ENCODE measurements at places on chromosomes 5 and 9. TPM values are rescaled to one million over a fixed set of nuclear protein-coding genes. Genes with fewer than 3 reads are reported as not detected.
A peak's percentile ranks its signal among the peaks of the same experiment; 100 is the strongest.

Gene SMIM33
- total RNA-seq: not detected

Gene IL5
- not detected for total RNA-seq

Gene PRRC2B
- total RNA-seq: 252 TPM

Gene C5orf63
- total RNA-seq: 8.9 TPM

Gene OBP2B
- not detected for total RNA-seq

Gene ADAMTSL2
- total RNA-seq: 22.3 TPM

GRCh38 chr5:76805821-76806505 lies 12.9 kb upstream of the F2RL1 start:
- DNase-seq: no peak

- no peak for DNase-seq
Measured at GRCh38 chr9:94895668-94896067, 169.2 kb downstream of the AOPEP start.

- peak; percentile 83 for DNase-seq
Measured at GRCh38 chr5:181261320-181262049, 542 bp upstream of the TRIM52 start.

DNA sequence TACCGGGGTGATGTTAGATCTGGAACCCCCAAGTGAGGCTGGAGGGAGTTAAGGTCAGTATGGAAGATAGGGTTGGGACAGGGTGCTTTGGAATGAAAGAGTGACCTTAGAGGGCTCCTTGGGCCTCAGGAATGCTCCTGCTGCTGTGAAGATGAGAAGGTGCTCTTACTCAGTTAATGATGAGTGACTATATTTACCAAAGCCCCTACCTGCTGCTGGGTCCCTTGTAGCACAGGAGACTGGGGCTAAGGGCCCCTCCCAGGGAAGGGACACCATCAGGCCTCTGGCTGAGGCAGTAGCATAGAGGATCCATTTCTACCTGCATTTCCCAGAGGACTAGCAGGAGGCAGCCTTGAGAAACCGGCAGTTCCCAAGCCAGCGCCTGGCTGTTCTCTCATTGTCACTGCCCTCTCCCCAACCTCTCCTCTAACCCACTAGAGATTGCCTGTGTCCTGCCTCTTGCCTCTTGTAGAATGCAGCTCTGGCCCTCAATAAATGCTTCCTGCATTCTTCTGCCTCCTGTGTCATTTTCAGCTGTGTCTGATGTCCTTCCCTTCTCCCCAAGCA lies 2.3 kb upstream of the MYOZ3 start:
- DNase-seq: no peak

DNA sequence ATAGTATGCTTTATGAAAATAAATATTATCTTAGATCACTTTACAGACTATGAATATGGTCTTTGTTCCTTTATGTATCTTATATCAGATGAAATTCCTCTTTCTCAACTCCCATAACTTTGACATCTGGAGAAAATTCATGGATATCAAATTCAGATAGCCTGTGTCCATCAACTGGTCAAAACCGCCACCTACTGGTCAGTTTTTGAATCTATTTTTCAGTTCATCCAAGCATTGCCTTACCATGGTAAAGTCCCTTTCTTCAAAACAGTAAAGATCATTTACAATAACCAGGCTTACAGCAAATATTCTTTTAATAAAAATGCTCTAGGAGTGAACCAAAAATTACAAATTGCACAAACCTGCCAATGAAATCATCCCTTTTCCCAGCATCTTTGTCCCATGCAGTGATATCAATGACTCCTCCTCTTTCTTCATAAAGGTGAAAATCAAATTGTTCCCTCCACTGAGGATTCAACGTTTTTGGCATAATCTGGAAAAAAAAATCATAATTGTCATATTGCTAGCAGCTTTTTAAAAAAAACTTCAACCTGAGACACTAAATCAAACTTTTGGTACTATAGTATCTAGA lies 290.5 kb downstream of the SLF1 start:
- DNase-seq: no peak

DNA sequence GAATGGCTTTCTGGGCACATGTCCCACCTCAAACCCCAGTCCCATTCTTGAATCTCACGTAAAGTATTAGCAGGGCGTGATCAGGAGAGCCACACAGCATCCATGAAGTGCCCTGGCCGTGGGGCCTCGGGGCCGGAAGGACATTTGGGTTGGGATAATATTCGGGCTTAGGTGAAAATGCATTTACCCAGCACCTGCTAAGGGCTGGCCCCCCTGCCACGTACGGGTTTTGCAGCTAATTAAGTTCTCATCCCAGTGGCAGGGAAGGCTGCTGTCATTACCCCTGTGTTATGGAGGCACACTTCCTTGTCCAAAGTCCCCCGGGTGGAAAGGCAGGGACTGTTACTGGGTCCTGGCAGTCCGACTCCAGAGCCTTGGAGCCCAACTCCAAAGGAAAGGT lies 29.0 kb downstream of the ROPN1L start:
- no peak for DNase-seq

- no peak for DNase-seq
Measured at GRCh38 chr5:178224403-178224802, 8.2 kb downstream of the PHYKPL start.

DNA sequence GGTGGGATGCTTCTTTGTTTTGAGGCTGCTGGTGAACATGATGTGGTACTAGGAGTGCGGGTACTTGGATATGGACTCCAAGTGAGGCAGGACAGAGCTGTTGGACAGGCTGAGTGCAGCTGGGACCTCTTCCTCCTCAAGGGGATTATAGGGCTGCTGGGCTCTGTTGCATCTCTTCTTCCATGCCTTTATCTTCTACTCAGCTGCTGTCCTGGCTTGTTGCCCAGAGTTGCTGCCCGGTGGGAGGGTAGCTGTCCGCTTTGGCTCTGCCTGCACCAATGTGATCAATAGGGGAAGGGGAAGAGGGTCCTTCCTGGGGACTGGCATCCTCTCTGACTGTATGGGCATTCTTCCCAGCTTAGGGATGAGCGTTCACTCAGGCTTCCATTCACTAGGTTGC lies 1217.9 kb upstream of the ACO1 start:
- DNase-seq: no peak

- DNase-seq: no peak
Measured at GRCh38 chr9:128138001-128138400, 10.5 kb upstream of the PTGES2 start.

DNA sequence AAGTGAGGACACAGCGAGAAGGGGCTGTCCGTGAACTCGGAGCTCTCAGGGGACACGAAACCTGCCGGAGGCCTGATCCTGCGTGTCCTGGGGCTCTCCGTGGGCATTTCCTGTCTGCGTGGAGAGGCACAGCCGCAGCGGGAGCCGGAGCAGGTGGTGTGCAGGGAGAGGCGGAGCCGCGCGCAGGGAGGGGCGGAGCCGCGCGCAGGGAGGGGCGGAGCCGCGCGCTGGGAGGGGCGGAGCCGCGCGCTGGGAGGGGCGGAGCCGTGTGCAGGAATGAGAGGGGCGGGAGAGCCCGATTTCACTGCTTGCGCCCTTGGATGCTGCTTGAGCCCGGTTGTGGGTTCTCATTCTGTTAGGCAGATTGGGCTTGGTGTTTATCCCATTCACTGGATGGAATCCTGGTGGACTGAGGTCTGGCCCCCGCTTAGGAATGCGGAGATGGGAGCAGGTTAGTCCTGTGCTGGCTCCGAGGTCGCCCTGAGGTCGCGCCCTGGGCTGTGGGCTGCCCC lies 26.7 kb downstream of the NDUFS6 start:
- no peak for DNase-seq

DNA sequence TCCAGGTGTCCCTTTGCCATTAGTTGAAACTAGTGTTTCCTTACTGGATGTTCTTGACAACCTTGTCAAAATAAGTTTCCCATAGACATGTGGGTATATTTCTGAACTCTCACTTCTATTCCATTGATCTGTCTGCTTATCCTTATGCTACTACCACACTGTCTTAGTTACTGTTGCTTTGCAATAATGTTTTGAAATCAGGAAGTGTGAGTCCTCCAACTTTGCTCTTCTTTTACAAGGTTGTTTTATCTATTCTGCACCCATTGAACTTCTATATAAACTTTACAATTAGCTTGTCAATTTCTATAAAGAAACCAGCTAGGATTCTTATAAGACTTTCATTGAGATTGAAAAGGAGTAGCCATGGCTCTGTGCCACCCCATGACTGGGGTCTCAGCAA lies 24.3 kb downstream of the CD14 start:
- no peak for DNase-seq

DNA sequence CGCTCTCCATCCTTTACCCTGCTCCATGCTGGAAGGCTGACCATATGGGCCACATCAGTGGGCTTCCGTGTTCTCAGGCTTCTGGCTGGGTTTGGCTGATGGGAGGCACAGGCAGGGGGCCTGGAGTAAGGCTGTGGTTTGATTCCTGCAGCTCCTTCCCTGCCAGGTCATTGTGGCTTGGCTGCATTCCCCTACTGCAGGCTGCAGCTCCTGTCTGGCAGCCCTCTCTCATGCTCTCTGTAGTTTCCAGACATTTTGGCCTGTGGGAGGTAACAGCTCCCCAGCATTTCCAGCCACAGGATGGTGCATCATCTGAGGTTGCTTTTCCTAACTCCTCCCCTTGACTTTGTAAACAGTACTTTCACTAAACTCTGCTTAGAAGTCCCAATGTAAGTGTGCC lies 102.0 kb upstream of the PTPN3 start:
- no peak for DNase-seq

- DNase-seq: no peak
Measured at GRCh38 chr5:124927735-124928134, 181.3 kb upstream of the ZNF608 start.

DNA sequence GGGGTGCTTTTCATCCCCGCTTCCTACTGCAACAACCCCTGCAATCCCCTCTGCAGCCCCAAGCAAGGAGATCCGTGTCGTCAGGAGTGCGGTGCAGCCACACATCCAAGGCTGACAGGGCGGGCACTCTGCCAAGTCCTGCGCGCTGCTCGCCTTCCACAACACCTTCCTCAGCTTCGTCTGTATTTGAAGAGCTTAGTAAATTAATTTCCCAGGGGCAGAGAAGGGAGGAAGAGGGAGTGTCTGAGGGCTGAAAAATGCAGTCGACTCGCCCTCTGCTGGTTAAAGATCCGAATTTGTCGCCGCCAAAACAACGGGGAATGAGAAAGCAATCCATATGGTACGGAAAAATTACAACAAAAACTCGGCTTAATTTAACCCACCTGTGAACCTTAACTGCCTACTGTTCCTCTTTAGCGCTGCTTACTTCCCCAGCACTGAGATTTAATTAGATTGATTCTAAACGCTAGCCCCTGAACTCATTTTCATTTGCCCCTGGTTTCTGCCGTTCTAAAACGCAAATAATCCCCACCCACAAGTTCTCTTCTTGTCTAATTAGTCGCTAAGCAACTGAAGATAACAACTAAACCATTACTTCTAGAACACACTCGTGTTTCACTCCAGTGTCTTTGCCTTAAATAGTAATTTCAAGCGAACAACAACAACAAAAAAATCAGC lies 10.9 kb upstream of the PCDHB1 start:
- DNase-seq: peak; percentile 62

GRCh38 chr9:28319981-28320380 lies 746.7 kb upstream of the C9orf72 start:
- DNase-seq: no peak

DNA sequence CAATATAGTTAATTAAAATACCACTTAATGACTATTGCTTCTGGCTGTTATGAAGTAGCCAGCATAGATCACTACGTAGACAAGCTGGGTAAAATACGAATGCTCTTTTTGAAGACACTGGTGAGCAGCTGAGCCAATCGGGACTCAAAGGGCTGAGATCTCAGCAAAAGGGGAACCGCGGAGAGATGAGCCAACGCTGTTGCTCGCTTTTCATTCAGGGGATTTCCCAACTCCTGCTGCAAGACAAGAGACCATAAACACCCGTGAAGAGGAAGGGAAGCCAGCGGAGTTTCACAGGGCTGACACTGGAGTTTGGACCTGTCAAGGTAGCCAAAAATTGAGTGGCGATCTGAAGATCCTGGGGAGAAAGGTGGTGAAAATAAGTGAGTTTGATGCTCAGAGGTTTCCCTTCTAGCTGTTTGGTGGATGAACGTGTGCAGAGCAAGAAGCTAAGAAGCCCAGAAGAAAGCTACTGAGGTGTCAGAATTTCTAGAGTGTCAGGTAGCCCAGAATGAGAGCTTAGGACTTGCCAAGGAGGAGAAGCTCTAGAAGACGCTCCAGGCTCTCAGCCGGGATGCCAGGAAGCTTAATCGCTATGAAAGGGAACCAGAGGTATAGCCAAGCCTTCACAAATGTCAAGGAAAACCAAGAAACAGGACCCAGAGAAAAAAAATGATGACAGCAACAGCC lies 79.6 kb upstream of the RNU6ATAC start:
- no peak for DNase-seq

DNA sequence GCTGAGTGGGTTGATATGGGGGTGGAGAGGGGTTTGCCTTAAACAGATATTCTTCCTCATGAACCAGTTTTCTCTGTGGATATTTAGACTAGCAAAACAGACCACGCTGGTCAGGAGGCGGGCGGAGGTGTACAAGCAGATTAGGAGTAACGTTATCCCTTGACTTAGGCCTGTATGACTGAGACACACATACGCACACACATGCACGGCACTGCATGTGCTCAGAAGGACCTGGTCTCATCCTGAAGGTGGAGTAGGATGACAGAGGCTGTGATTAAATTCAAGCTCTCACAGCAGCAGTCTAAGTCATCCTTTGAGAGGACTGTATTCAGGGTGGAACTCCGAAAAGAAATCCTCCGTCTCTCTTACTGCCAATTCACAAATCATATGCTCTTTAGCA lies 209.7 kb downstream of the DIRAS2 start:
- no peak for DNase-seq

DNA sequence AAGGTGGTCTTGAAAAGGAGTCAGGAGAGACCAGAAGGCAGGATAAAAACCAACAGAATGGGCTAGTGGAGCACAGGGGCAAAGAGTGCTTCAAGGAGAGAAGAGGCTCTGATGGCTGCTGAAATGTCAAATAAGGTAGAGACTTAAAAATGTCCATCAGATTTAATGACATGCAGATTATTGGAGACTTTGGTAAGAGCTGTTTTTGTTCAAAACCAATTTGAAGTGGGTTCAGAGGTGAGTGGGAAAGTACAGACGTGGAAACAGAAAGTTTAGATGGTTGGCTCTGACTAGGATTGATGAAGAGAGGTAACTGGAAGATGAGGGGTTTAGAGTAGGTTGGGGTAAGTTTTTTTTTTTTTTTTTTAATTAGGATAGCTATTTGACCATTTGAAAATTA lies 14.1 kb downstream of the SLC25A46 start:
- no peak for DNase-seq

- no peak for DNase-seq
Measured at GRCh38 chr9:4887556-4887955, 94.8 kb downstream of the RCL1 start.

DNA sequence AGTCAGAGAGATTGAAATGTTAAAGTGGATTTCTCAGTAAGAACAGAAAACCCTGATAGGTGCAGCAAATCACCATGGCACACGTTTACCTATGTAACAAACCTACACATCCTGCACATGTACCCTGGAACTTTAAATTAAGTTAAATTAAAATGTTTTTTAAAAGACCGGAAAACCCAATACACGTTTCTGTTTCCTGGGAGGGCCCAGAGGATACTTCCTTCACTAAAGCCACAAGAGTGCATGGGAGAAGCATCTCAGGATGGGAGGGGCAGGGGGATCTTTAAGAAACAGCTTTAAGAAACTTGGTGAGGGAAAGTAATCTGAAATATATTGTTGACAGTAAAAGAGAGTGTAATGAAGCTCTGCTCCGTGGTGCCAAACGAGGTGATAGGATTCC lies 164.7 kb upstream of the PTGER4 start:
- no peak for DNase-seq
